ENCODE measurements at places on chromosomes 12 and 14. TPM values are rescaled to one million over a fixed set of nuclear protein-coding genes. Genes with fewer than 3 reads are reported as not detected.

- DNase-seq, result no peak
Measured at GRCh38 chr14:64702493-64703394, 1.5 kb upstream of the PLEKHG3 start.

DNA sequence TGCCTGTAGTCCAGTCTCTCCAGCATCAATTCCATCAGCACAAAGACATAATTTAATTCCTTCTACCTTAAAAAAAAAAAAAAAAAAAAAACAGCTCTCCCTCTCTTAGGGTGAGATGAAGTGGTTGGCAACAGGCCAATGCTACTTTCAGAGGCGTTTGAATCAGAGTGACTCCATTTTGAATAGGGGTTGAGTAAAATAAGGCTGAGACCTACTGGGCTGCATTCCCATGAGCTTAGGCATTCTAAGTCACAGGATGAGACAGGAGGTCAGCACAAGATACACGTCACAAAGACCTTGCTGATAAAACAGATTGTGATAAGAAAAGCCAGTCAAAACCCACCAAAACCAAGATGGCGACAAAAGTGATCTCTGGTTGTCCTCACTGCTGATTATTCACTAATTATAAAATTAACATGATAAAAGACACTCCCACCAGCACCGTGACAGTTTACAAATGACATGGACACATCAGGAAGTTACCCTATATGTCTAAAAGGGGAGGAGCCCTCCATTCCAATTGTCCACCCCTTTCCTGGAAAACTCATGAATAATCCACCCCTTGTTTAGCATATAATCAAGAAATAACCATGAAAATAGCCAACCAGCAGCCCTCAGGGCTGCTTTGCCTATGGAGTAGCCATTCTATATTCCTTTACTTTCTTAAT, 6.9 kb upstream of the TCL1B start:
- no peak for DNase-seq

- no peak for DNase-seq
Measured at GRCh38 chr12:83471341-83471740, 784.6 kb downstream of the TMTC2 start.

DNA sequence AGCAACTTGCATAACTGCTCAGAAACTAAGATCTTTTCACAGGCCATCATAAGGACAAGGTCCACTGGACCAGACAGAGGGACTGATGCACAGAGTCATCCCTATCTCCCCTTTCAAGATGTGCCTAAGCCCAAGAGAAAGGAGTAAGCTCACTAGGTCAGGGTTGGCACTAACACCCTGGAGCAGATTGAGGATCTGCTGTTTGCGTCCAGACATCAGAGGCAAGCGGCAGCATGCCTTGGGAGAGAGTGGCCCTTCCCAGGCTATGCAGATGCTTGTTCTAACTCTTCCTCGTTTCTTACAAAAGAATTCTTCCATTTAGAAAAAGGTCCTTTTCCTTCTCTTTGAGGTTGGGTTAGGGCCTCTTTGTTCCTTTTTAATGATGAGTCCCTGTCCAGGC, 187.2 kb downstream of the KCNA5 start:
- no peak for DNase-seq

DNA sequence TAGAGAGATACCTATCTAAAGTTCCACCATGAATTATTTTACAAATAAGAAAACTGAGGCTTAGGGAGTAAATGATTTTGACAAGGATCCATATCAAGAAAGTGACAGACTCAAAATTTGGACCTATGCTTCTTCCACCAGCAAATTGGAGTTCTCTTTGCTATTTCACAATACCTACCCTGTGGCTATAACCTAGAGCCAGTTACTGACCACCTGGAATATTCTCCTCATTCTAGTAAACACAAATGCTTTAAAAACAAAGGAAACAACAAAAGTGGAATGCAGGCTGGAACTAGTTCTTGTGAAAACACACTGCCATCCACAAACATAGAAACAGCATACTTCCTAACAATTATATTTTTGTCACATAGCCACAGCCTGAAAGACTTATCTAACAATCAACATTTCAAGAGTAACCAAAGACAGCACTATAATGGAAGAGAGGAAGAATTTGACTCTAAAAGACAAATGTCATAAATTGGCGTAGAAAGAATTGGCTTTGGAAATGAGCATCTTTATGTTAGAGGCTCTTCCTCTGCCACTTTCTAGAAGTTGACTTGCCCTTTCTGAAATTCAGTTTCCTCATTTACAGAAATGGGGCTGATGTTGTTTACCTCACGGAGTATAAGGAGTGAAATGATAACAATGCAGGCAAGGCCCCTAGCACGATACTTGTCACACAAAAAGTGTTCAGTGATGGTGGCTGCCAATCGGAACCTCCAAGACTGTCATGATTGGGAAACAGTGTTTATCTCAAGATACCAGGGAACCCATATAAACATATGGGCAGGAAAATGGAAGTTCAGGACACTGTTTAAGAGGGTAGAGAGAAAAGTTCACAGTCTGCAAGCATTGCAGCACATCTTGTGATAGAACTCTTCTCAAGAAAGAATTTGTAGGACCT, 138.6 kb upstream of the LGR5 start:
- no peak for DNase-seq

DNA sequence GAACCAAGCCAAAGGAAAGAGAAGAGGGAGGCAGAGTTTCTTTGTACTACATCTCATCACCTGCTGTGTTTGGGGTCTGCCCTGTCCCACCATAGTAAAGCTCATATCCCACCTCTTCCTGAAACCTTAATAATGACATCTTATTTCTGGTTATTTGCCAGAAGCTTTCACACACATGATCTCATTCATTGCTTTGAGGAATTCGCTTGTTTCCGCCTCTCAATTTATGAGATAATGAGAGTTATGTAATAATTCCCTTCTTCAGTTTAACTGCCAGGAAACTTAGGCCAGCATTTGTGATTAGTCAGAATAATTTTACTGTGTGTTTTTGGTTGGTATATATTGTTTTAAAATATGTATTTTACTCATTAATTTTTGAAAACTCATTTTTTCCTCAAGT, 205.2 kb downstream of the CACNA1C start:
- DNase-seq, result no peak

- DNase-seq, result no peak
Measured at GRCh38 chr14:93480867-93481266, 50.1 kb downstream of the UNC79 start.

DNA sequence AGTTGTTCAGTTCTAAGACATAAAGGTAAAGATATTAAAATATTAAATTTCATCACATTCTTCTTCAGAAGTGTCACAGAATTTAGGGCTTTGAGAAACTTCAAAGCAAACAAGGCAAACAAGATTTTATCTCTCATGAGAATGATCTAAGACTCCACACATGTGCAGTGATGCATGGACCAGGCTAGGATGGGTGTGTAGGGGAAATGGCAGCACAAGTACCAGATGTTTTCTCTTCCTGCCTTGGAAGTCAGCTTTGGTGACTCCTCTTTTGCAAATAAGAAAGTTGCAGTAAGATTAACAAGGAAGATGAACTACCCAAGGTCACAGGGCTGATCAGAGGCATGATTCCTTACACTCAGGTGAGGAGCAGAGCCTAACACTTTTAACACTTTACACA, 163.8 kb upstream of the LMNTD1 start:
- no peak for DNase-seq

DNA sequence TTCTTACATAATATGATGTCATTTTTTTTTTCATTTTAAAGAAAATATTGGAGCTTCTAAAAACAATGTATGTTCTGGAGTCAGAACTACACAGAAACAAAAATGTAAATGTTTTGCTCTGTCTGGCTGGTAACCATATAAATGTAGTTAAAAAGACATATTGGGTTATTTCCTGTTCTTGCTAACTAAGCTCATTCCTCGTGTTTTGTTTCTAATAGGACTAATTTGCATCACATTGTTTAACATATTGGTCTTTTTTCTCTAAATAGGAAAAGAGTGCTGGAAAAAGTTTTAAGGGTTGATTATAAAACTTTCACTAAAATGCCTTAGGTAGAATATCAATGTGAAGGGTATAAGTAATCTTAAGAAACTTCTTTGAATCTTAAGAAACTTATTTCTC, 221.3 kb downstream of the SLC6A15 start:
- no peak for DNase-seq

- peak; percentile 98 for DNase-seq
Measured at GRCh38 chr14:68548194-68549076, 244.4 kb downstream of the ZFP36L1 start.

- no peak for DNase-seq
Measured at GRCh38 chr14:20719777-20720176, 25.9 kb upstream of the EDDM3A start.

DNA sequence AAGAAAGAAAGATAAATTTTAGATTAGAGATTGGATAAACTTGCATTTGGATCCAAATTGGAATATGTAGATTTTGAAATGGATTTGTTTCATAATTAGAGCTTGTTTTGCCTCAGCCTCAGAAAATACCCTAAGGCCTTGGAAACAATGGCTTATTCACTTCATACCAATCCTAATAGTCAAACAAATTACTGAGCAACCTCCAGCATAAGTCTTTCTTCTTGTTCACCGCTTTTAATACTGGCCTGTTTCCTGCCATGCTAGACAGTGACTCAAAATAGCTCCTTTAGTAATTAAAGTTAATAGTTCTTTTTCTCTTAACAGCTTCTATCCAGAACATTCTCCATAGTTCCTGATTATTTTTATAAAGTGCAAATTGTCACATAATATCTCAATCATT, 110.9 kb upstream of the DNM1L start:
- DNase-seq, result no peak

GRCh38 chr12:119630962-119631550, 36.9 kb upstream of the PRKAB1 start:
- no peak for DNase-seq

DNA sequence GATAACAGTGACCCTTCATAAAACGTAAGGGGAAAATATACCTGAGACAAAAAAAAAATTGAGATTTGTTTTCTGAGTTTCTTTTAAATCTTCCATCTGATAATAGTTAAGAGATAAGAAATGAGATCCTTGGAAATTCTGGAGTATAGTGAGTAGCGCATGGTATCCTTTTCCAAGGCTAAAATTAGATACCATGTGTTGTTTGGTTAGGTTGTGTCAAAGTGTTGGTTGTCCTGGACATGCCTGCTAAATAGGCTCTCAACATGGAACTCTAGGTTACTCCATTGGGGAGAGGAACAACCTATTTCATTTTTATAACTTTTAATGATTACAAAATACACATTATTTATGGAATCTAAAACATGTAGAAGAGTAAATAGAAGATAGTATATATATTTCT, 14.8 kb downstream of the PYGL start:
- no peak for DNase-seq

DNA sequence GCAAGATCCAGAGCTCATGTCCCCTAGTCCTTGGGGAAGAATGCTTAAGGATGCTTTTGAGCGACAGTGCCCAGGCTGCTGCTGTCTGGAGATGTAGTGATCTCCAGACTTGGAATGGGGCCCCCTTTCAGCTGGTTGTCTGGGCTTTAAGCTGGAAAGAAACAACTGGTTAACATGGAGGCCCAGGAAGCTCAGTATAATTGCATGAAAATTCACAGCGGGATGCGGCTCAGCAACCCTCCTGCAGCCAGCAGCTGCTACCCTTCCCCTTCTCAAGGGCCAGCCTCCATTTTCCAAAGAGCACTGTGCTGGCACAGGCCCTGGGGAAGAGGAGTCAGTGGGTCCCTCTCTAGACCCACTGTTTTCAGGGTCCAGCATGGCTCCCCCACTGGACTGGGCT, 26.3 kb downstream of the RAB35 start:
- no peak for DNase-seq

- no peak for DNase-seq
Measured at GRCh38 chr14:57988445-57988844, 122.6 kb upstream of the SLC35F4 start.

- DNase-seq, result no peak
Measured at GRCh38 chr12:109797905-109798669, 35.1 kb downstream of the TRPV4 start.

- DNase-seq, result no peak
Measured at GRCh38 chr14:62409626-62410300, 635.5 kb downstream of the KCNH5 start.

GRCh38 chr12:19998411-19998810, 369.9 kb upstream of the PDE3A start:
- no peak for DNase-seq

- DNase-seq, result no peak
Measured at GRCh38 chr14:24071144-24071697, at the start of gene CPNE6. CPNE6 (plus strand) TSS chr14:24071562; CDS start chr14:24072937, 1,375 bp downstream.

- DNase-seq, result no peak
Measured at GRCh38 chr12:66449531-66449930, 147.2 kb downstream of the HELB start.

- DNase-seq, result no peak
Measured at GRCh38 chr14:78933948-78934524, 763.9 kb downstream of the NRXN3 start.

- no peak for DNase-seq
Measured at GRCh38 chr14:100394886-100395672, 71.9 kb downstream of the SLC25A47 start.

GRCh38 chr12:12212769-12213168, 54.1 kb downstream of the LRP6 start:
- no peak for DNase-seq

SART3 gene
- polyA plus RNA-seq, result 50.5 TPM

B4GALNT1 gene
- polyA plus RNA-seq, result 0.58 TPM

CD163 gene
- 11.1 TPM for polyA plus RNA-seq

NOVA1 gene
- polyA plus RNA-seq, result 23.3 TPM

JPH4 gene
- polyA plus RNA-seq, result 10.5 TPM

LMO3 gene
- polyA plus RNA-seq, result 2.4 TPM

TMCC3 gene
- 39.5 TPM for polyA plus RNA-seq

BHLHE41 gene
- polyA plus RNA-seq, result 0.92 TPM

PRH2 gene
- 0.99 TPM for polyA plus RNA-seq

PLEK2 gene
- 4.0 TPM for polyA plus RNA-seq

NEUROD4 gene
- not detected for polyA plus RNA-seq

BORCS5 gene
- 7.4 TPM for polyA plus RNA-seq

RIMBP2 gene
- 24.3 TPM for polyA plus RNA-seq

LRRC10 gene
- polyA plus RNA-seq, result not detected

OR4E2 gene
- not detected for polyA plus RNA-seq

TSHR gene
- 0.17 TPM for polyA plus RNA-seq

DPPA3 gene
- polyA plus RNA-seq, result not detected

Data from left renal cortex interstitium (tissue), 4 donors.